Right renal cortex interstitium (tissue), 3 donors: ENCODE measurements at places on chromosomes 1 and 21. TPM values are rescaled to one million over a fixed set of nuclear protein-coding genes. Genes with fewer than 3 reads are reported as not detected.

Gene TMEM52
- 1.2 TPM for polyA plus RNA-seq

Gene POU2F1
- polyA plus RNA-seq, result 13.7 TPM

Gene GPR52
- not detected for polyA plus RNA-seq

Gene LCE3D
- not detected for polyA plus RNA-seq

Gene NR0B2
- 1.2 TPM for polyA plus RNA-seq

Gene ALG14
- polyA plus RNA-seq, result 14.3 TPM

Gene AKR7A3
- 0.64 TPM for polyA plus RNA-seq

Gene EPS15
- polyA plus RNA-seq, result 44.9 TPM

Gene RAB3B
- 4.8 TPM for polyA plus RNA-seq

Gene SELL
- polyA plus RNA-seq, result 3.6 TPM

Gene NUF2
- 27.5 TPM for polyA plus RNA-seq

Gene OR2T33
- not detected for polyA plus RNA-seq

Gene HTR6
- polyA plus RNA-seq, result 1.4 TPM

Gene S100A7A
- polyA plus RNA-seq, result not detected

Gene MLLT11
- polyA plus RNA-seq, result 23.5 TPM

Gene FRRS1
- 8.4 TPM for polyA plus RNA-seq

Gene RCAN3
- polyA plus RNA-seq, result 8.6 TPM
